ENCODE measurements at places on chromosomes 2 and 18.

- DNase-seq: peak; percentile 66
Observed at GRCh38 chr2:203891474-203891873, 23.9 kb downstream of the CTLA4 start.

DNA sequence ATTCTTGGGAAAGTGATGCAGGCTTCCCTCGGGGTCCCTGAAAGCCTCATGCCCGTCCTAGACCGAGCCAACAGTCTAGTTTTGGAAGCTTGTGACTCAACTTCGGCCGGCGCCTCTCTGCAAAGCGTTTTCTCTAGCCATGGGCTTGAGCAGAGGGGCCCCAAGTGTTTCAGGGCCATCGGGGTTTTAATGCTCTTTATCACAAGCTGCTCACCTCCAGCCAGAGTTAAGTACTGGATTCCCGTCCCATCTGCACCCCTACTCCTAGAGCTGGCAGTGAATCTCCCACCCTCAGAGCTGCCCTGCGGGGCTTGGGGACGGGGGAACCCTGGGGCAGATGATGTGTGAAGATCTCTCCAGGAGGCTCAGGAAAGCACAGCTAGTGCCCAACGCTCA lies 7.3 kb downstream of the RAX start:
- DNase-seq: no peak

GRCh38 chr2:235533198-235533597 lies 39.4 kb downstream of the AGAP1 start:
- no peak for DNase-seq

- DNase-seq: peak; percentile 49
Observed at GRCh38 chr2:7773362-7774360, 856.4 kb downstream of the RNF144A start.

GRCh38 chr2:218031261-218031660 lies 28.5 kb upstream of the TNS1 start:
- DNase-seq: no peak

DNA sequence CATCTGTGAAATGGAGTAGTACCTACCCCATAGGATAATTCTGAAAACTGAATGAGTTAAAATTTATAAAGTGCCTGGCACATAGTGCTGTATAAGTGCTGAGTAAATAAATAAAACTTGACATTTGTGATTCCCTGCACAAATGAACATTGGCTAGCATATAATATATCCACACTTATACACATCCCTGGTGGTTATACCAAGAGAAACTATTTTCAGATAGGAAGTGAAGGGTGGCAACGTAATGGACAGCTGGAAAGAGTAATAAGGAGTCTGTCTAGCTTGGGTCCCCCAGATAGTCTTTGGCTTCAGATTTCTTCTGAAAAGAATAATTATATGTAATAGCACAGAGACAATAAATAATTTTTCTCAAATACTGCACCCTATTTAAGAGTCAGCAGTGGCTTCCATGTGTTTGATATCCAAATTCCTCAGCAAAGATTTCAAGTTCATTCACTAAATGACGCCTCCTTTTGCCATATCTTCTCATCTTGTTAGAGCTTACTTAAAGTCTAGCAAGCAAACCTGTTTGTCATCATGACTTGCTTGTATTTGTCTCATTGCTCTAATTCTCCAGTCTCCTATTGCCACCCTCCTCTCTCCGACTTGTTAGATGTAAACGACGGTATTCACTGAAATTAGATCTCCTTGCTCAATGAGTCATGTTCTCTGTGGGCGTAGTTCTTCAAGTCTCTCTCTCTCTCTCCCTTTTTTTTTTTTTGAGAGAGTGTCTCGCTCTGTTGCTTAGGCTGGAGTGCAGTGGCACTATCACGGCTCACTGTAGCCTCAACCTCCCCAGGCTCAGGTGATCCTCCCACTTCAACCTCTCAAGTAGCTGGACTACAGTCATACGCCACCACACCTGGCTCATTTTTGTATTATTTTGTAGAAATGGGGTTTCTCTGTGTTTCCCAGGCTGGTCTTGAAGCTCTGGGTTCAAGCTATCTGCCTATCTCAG lies 8.7 kb upstream of the ADGRF3 start:
- no peak for DNase-seq

DNA sequence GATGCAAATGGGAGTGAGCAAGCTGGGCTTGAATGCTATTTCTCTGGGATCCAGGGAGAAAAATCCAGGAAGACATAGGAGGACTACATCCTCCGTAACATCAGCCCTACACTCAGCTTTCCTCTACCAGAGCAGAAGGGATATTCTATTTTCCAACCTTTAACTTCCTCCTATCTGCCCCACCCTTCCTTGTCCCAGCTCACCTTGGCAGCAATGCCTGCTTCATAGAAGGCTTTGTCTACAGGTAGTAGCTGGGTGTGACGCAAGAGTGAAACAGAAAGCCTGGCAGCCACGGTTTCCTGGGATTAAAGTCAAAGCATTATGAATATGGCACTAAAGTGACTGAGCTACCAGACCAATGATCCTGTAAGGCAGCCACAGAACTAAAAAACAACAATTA lies 3.9 kb downstream of the KRTCAP3 start:
- no peak for DNase-seq

DNA sequence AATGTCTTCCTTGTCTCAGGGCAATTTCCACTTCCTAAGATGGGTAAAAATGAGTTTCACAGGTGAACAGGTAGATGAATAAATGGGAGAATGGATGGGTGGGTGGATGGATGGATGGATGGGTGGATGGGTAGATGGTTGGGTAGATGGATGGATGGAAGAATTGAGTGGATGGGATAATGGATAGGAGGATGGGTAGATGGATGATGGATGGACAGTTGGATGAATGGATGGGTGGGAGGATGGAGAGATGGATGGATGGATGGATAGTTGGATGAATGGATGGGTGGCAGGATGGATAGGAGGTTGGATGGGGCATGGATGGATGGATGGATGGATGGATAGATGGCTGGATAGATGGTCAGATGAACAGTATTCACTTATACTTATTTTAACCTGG lies 90.9 kb downstream of the LRRC30 start:
- DNase-seq: no peak

- DNase-seq: no peak
Observed at GRCh38 chr2:36277881-36278523, 77.6 kb upstream of the CRIM1 start.

DNA sequence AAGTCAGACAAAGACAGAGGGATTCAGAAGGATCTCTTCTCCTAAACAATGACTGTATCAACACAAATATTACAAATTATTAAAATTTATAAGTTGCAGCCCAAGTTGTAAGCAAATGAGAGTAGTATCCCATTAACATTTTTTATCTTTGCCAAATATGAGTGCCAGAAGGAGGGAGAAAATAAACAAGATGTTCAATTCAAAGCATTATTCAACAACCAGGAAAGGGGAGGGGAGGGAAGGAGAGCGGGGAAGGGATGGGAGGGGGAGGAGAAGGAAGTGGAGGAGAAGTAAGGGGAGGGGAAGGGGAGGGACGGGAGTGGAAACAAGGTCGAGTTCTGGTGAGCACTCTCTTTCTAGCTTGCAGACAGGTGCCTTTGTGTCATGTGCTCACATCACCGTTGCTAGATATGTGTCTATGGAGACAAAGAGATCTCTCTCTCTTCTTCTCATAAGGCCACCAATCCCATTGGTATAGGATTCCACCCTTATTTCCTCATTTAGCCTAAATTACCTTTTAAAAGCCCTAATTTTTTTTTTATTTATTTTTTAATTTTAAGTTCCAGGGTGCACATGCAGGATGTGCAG lies 679.6 kb upstream of the CHAC2 start:
- DNase-seq: no peak

GRCh38 chr2:31191931-31192330 lies 25.4 kb downstream of the CAPN14 start:
- DNase-seq: no peak

DNA sequence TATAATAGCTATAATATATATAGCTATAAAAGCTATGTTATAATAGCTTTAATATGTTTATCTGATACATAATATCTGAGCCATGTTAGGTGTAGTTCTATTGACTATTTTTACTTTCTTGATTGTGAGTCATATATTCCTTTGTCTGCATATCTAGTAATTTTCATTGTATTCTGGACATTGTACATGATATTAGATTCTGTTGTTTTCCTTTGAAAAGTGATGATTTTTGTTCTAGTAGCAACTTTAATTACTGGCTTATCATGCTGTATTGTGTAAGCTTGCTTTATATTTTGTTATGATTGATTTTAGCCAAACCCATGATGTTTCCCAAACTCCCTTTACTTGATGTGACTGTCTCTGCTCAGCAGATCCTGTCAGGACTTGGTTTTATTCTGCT lies 125.7 kb upstream of the TCF4 start:
- DNase-seq: no peak

DNA sequence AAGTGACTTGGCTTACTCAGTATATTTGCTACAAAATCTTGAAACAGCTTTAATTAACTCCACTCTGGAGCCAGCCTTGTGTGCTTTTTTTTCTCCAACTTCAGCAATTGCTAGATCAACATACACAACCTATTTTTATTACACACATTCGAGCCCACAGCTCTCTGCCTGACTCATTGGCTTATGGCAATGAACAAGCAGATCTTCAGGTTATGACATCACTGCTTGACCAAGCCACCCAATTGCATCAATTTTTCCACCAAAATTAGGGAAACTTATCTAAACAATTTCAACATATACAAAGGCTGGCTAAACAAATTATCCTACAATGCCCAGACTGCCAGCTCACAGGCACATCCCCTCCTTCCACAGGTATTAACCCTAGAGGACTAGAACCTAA lies 39.6 kb upstream of the PDK1 start:
- no peak for DNase-seq

GRCh38 chr2:34738691-34739090 lies 1139.6 kb upstream of the FAM98A start:
- DNase-seq: no peak

DNA sequence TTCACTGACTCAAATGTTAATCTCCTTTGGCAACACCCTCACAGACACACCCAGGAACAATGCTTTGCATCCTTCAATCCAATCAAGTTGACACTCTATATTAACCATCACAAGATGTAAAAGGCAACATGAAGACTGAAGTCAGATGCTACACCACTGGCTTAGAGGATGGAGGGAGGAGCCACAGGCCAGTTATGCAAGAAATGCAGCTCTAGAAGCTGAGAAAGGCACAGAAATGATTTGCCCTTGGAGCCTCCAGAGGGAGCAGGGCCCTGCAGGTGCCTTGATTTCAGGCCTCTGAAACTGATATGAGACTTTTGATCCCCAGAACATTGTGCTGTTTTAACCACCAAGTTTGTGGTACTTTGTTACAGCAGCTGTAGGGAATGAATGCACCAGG lies 276.3 kb downstream of the KCNS3 start:
- DNase-seq: no peak

DNA sequence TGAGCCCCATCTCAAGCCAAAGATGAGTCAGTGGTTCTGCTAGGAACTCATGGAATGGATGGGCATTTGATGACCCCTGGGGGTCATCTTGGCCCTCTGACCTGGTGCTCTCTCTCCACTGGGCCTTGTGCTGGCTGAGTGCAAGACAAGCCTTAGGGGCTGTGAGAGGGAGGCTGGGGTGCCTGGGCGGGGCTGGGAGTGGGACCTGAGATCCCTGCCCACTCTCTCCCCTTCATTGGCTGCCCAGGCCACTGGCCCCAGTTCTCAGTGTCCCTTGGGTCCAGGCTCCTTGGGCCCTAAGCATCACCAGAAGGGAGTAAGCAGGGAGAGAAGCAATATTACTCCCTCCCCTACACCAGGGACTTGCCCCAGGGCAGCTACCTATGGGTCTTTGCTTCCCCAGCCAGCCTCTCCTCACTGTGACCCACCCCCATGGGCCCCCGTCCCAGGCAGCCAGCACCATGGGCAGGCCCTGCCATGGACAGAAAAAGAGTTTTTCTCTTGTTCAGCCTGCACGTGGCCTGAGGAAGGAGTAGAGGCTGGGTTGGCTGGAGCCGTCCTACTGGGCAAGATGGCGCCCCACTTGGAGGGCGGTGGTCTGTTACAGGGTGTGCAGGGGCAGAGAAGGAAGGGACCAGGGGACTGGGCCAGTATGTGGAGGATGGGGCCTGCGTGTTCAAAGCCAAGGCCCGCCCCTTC lies 33.6 kb downstream of the ATOH8 start:
- no peak for DNase-seq

DNA sequence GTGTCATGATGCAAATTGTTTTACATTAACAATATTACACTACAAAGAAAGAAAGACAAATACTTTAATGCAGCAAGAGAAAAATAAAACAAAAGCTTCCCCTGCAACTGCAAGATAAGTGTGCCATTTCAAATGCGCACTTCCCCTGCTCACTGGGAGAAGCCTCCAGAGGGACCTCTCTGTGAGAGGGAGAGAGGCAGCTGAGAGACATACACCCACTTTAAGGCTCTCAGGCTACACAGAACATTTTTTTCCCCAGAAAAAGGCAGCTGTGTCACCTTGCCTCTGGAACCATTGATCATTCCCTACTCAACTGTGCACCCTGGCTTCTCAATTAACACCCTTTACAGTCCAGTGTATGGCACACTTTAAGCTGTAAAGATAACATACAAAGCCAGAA lies 75.2 kb downstream of the DPP4 start:
- no peak for DNase-seq

DNA sequence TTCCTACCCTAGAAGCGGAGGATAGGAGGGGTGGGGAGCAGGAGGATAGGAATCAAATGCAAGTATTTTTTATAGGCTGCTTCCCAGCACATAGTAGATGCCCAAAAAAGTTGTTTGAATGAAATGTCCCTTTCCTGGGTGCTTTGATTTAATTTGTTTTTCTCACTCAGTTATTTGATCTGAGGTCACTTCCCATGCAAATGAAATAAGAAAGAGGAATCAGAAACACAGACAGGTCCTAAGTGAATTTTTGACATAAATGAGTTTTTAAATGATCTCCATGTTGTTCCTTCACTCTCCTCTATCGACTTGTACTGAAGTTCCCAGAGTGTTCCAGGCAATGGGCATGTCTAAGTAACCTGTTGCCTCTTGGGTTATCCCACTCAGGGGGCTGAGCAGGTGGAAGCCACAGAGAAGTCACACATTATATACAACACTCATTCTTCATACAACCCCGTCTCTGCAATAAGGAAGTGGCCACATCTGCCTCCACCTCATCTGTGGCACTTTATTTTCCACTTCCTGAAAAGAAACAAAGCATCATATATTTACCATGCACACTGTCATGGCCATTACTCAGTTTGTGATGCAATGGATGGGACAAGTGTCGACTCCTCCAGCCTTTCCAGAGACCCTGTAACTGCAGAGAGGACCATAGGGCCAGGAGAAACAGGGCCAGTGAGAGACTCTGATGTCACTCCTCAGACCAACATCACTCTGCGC lies 81.9 kb upstream of the ZNF397 start:
- no peak for DNase-seq

GRCh38 chr2:165112789-165113188 lies 91.1 kb downstream of the SCN3A start:
- no peak for DNase-seq

DNA sequence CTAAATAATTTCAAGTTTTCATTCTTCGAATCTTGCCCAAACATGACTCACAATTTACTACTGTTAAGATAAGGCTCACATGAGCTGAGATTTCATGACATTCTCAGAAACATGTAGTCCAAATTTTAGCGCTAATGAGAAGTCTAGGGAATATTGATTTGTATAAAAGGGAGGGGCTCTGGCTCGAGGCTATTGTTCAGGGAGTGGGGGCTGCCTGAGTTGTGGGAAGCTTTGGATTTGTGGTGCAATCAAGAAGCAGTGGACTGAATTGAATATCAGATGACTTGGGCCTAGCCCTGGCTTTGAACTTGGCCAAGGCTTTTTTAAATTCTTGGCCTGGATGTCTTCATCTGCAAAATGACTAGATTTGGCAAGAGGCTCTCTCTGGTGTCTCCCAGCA lies 674.9 kb upstream of the FANCL start:
- DNase-seq: no peak
